Activated naive CD8-positive, alpha-beta T cell treated with anti-CD3 and anti-CD28 coated beads, Interleukin-2, amount 50 U/mL, for 24 hours (primary cell): ENCODE measurements at places on chromosomes 11 and 22.

GRCh38 chr11:9250139-9250582 lies 15.0 kb downstream of the DENND5A start:
- peaks cover 66% of the 10 kb centered on the region for H3K4me1 ChIP-seq
- H3K27ac ChIP-seq, result peak overlapping the region; percentile 85
- DNase-seq, result peak; percentile 17
- peak overlapping the region; percentile 41 for H3K4me3 ChIP-seq
- peaks cover 17% of the 10 kb centered on the region for H3K36me3 ChIP-seq

GRCh38 chr11:133078012-133078411 lies 454.3 kb downstream of the OPCML start:
- no peak for DNase-seq
- H3K36me3 ChIP-seq, result no peaks in the 10 kb centered on the region
- H3K4me3 ChIP-seq, result no peak overlapping the region
- no peaks in the 10 kb centered on the region for H3K4me1 ChIP-seq
- H3K27ac ChIP-seq, result no peak overlapping the region

DNA sequence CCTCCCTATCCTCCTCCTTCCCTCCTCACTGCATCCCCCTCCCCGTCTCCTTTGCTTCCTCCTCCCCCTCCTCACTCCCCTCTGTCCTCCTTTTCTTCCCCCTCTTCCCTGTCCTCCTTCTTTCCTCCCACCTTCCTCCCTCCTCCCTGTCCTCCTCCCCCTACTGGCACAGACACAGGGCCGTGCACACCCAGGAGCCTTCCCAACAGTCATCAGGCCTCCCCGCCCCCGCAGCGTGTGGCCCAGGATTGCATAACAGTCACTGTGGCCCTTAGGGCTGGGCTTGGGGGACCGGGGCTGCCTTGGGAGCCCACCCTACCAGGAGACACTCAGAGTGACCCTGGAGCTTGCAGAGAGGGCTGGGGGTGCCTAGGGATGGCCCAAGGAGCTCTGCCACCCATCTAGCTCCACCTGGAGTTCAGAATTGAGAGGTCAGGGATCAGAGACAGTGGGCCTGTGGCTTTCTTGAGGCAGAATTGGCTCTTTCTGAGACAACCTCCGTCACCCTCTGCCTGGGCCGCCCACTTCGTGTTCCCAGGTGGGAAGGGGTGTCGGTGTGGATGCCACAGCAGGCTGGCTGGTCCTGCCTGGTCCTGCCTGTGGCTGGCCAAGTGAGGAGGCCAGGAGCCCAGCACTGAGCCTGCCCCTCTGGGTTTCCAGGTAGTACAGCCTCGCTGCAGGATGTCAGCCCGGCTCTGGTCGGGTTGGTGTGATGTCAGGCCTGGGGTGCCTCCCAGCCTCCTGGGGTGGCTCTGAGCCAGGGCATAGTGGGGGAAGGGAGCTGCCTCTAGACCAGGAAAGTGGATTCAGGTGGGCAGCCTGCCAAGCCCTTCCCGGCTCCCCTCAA lies 1.6 kb downstream of the SPI1 start:
- H3K4me1 ChIP-seq, result peaks cover 18% of the 10 kb centered on the region
- H3K4me3 ChIP-seq, result peak overlapping the region; percentile 69
- DNase-seq, result no peak
- no peaks in the 10 kb centered on the region for H3K36me3 ChIP-seq

- H3K27ac ChIP-seq, result no peak overlapping the region
- peaks cover 26% of the 10 kb centered on the region for H3K36me3 ChIP-seq
- peaks cover 45% of the 10 kb centered on the region for H3K4me1 ChIP-seq
- no peaks in the 10 kb centered on the region for H3K27me3 ChIP-seq
- no peak for DNase-seq
Observed at GRCh38 chr22:42174062-42174461, 43.5 kb upstream of the CYP2D6 start.

DNA sequence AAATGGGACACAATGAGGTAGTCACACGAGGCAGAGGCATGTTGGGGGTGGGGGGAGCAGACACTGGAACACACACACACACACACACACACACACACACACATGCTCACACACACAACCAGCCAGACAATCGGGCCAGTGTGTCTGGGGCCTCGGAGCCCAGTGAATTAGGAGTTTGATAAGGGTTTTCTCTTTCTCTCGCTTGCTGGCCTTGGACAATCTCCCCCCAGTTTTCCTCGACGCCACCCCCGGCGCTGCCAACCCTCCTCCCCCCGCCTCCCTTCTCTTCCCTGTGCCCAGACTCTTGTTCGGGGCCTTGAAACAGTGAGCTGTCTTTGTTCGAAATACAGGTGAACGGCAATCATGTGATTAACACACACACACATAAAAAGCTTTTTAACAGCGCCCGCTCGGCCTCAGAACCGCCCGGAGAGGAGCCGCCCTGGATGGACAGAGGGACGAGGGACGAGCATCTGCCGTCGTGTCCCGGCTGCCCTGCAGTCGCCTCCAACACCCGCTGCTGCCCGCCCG lies 1.5 kb upstream of the SOX10 start:
- no peaks in the 10 kb centered on the region for H3K4me1 ChIP-seq
- no peak for DNase-seq
- H3K27me3 ChIP-seq, result no peaks in the 10 kb centered on the region
- no peak overlapping the region for H3K4me3 ChIP-seq
- H3K27ac ChIP-seq, result no peak overlapping the region

- no peaks in the 10 kb centered on the region for H3K36me3 ChIP-seq
- H3K4me1 ChIP-seq, result no peaks in the 10 kb centered on the region
- no peaks in the 10 kb centered on the region for H3K27me3 ChIP-seq
- DNase-seq, result no peak
- H3K27ac ChIP-seq, result no peak overlapping the region
- no peak overlapping the region for H3K4me3 ChIP-seq
Observed at GRCh38 chr11:12456651-12457579, 79.5 kb downstream of the PARVA start.

DNA sequence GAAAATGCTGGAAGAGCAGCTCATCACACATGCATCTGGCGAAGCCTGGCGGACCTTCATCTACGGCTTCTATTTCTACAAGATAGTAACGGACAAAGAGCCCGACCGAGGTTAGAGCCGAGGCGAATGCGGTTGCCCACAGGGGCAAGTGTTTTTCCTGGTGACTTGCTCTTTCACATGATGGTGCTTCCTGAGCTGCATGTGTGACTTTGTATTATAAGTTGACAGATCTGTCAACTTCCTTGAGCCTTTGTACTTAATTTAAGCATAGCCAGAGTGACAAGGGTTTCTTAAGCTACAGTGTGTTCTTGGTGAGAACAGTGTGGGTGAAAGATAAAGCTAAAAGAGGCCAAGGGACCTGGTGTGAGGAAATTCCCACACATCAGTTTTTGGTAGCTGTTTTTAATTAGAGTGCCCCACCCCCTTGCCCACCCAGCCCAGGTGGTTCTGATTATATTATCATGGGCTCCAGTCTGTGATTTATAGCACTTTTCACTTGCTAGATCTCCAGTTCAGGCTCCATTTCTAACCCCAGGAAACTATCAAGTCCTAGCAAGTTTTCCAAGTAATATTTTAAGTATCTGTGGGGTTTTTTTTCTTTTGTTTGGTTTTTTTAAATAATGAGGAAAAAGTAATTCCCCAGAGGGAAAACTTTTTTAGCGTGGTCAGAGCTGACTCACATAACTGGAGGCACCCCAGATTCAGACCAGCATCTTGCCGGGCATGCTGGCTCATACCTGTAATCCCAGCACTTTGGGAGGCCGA lies 68.0 kb upstream of the YWHAH start:
- no peaks in the 10 kb centered on the region for H3K27me3 ChIP-seq
- H3K36me3 ChIP-seq, result peaks cover 28% of the 10 kb centered on the region
- peaks cover 5% of the 10 kb centered on the region for H3K4me1 ChIP-seq
- no peak overlapping the region for H3K4me3 ChIP-seq

GRCh38 chr22:43474161-43475101 lies 62.6 kb downstream of the MPPED1 start:
- H3K36me3 ChIP-seq, result no peaks in the 10 kb centered on the region
- no peak overlapping the region for H3K4me3 ChIP-seq
- peaks cover 22% of the 10 kb centered on the region for H3K27me3 ChIP-seq

DNA sequence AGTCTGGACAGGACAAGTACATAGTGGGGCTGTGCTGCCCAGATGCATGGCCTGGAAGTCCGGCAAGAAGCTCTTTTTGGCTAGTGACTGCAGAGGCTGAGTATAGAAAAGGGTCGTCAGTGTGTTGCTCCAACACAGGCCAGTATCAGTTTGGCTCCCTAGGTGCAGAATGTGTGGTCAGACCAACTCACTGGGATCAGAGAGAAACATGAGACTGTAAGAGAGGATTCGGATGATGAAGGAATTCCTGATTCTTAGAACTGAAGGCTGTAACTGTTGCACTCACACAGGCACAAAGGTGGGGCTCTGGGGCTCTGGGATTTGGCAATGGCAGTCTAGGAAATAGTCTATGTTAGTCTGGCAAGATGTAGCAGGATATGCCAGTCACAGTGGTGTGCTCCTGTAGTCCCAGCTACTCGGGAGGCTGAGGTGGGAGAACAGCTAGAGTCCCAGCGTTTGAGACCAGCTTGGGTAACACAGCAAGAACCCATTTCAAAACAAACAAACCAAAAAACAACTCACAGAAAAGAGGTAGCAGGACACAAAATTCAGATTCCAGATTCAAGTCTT lies 11.1 kb upstream of the UPB1 start:
- no peak overlapping the region for H3K27ac ChIP-seq
- H3K4me1 ChIP-seq, result peaks cover 21% of the 10 kb centered on the region
- no peaks in the 10 kb centered on the region for H3K36me3 ChIP-seq
- no peak overlapping the region for H3K4me3 ChIP-seq
- peaks cover 2% of the 10 kb centered on the region for H3K27me3 ChIP-seq

GRCh38 chr11:17845431-17845881 lies 110.9 kb downstream of the KCNC1 start:
- no peak overlapping the region for H3K27ac ChIP-seq
- no peaks in the 10 kb centered on the region for H3K4me1 ChIP-seq
- no peak overlapping the region for H3K4me3 ChIP-seq
- no peak for DNase-seq
- peaks cover 2% of the 10 kb centered on the region for H3K36me3 ChIP-seq

DNA sequence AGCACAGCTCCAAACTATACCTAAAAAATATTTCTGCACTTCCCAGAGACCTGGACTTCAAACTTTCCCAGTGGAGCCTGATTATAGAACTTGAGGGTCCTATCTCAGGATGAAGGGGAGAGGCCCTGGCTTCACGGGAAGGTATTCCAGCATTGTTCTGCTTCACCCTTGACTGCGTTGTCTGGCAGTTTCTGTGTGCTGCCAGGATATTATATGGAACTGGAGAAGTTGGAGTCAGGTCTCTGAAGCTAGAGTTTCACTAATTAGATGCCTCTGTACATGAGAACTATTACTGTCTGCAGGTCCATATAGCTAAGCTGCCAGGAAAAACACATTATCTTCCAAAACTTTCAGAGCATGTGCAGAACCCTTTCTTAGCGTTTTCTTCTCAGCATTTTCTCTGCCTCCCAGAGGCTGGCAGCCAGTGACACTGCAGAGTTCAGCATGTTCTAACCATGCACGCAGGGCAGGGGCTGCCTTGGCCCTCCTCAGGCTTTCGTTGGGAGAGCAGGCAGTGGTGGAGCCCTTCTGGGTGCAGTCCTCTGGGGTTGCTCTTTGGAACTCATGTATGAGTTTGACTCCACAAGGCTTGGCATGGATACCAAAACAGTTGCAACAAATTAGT lies 99.3 kb downstream of the CWC15 start:
- no peak overlapping the region for H3K4me3 ChIP-seq
- DNase-seq, result no peak
- no peaks in the 10 kb centered on the region for H3K36me3 ChIP-seq
- no peak overlapping the region for H3K27ac ChIP-seq
- peaks cover 31% of the 10 kb centered on the region for H3K4me1 ChIP-seq
- peaks cover 5% of the 10 kb centered on the region for H3K27me3 ChIP-seq

DNA sequence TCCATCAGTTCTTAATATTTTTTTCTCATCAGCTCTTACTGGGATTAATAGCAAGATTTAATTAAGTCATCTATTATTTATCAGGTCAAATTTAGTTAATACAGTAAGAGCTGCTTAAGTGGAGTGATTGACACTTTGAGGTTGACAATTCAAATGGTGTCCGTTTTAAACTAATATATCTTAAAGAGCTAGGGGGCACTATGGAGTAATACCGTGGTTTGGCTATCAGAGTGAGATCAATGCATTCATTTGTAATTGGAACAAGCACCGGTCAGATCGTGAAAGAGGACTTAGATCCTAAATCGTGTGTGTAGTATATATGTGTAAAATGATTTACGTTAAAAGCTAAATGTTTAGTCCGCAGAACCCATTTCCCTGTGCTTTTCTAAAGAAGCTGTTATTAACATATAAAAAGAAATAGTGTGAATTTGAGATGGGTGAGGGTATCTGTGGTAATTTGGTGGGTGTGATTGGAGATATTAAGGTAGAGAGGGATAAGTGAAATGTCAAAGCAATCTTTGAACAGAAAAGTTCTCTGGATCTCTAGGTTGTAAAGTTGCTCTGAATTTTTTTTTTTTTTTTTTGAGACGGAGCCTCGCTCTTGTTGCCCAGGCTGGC lies 2.3 kb downstream of the SIK2 start:
- no peak overlapping the region for H3K27ac ChIP-seq
- H3K27me3 ChIP-seq, result no peaks in the 10 kb centered on the region
- DNase-seq, result no peak
- H3K36me3 ChIP-seq, result no peaks in the 10 kb centered on the region
- H3K4me3 ChIP-seq, result peak overlapping the region; percentile 96
- peaks cover 30% of the 10 kb centered on the region for H3K4me1 ChIP-seq

GRCh38 chr11:2912498-2912897 lies 16.7 kb downstream of the PHLDA2 start:
- no peak overlapping the region for H3K27ac ChIP-seq
- DNase-seq, result no peak
- H3K27me3 ChIP-seq, result no peaks in the 10 kb centered on the region
- H3K36me3 ChIP-seq, result no peaks in the 10 kb centered on the region
- no peak overlapping the region for H3K4me3 ChIP-seq

DNA sequence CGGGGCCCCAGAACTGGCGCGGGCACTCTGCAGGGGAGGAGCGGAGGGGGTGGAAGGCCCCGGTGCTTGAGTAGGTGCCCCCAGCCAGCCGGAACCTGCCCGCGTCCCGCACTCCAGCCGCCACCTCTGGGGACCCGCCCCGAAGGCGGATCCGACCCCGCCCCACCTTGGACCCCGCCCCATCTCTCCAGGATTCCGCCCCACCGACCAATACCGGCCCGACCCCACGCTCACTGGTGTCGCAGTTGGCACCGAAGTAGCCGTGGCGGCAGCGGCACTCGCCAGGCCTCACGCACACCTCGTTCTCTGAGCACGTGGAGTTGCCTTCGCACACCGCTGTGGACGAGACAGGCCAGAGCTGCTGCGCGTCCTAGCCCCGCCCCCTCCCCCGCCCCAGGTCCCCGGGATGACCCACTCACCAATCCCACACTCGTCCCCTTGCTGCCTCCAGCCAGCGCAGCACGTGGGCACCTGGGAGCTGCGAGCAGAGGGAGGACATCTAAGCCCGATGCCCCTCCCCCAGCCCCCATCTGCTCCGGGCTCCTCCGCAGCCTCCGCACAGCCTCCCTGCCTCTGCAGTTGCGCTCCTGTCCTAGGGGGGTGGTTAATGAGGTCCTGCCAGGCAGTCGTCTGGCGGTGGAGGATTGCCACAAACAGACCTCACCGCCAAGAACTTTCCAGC lies 6.0 kb downstream of the SCARF2 start:
- H3K27ac ChIP-seq, result no peak overlapping the region
- H3K4me1 ChIP-seq, result peaks cover 19% of the 10 kb centered on the region
- H3K27me3 ChIP-seq, result peaks cover 61% of the 10 kb centered on the region
- H3K4me3 ChIP-seq, result no peak overlapping the region
